ENCODE measurements at places on chromosomes 6 and 20. TPM values are rescaled to one million over a fixed set of nuclear protein-coding genes. Genes with fewer than 3 reads are reported as not detected.

Gene VIP
- total RNA-seq, result 0.15 TPM

Gene EBF4
- 8.9 TPM for total RNA-seq

DNA sequence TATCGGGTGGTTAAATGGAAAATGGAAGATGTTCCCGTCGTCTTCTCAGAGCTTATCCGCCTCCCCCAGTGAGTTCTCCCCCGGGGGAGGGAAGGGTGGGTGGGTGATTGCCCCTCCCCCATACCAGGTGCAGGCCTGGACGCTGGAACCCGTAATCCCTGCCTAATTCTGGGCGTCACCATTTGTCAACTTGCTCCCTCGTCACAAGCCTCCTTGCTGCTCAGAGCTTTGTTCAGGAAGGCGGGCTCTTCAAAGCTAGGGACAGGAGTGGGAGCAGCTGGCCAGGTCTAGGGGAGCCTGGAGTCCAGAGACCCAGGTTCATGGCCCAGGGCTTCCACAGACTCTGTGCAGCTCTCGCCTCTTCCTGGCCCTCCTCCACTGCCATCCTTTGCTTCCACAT, 25.6 kb downstream of the CDH22 start:
- DNase-seq, result no peak

DNA sequence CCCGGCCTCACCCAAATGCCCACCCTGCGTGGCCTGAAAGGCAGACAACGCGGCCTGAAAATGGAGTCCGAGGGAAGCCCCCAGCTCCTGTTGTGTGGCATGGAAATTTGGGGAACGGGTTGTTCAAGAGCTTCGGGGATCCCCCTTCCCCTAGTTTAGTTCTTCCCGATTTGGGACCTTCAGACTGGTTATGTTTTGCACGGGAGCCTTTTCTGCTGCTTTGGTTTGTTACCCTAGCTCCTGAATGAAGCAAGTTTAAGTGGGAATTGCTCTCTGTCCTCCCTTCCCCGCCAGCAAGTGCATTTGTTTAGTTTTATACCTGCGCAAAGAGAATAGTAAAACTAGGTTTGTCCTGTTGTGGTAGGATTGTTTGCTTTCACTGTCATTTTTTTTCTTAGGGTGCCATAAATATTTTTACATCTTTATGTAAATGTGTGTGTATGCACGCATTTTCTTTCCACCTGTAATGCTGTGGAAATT, 604 bp downstream of the SH3BGRL2 start:
- DNase-seq, result no peak

DNA sequence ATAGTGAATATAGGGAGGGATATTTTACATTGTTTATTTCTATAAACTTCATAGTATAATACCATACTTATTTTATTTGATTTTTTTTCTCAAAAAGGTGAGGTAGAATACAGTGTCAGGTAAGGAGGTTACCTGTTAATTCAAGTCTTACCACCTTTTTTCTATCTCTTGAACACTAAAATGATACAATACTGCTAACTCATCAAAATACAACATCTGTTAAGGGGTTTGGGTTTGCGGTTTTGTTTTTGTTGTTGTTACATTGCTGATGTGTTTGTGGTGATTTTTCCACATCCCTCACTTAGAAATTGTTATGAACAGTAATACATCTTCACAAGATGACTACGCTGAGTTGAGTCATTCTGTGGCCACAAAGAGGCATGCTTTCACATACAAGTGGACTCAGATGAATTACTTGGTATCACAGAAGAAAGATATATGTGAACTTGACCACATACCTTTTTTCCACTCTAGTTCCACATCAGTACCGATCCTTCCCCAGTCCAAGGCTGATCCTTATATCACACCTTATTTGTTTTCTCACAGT, 139.4 kb upstream of the ID4 start:
- no peak for DNase-seq

Gene DUSP15
- 0.38 TPM for total RNA-seq

- DNase-seq, result no peak
These were observed 247.8 kb downstream of the FNDC1 start for GRCh38 chr6:159416891-159417560.

Gene HLA-DOB
- not detected for total RNA-seq

Gene ASIP
- total RNA-seq, result 0.55 TPM

- DNase-seq, result no peak
These were observed 108.8 kb upstream of the SCGN start for GRCh38 chr6:25542984-25543910.

Gene GPX5
- not detected for total RNA-seq

GRCh38 chr6:101393251-101393828, at the start of gene GRIK2:
Gene GRIK2 (plus strand): TSS chr6:101393708.
- DNase-seq, result no peak

Gene DLK2
- not detected for total RNA-seq

Gene COL9A3
- total RNA-seq, result 4.0 TPM

GRCh38 chr20:24245094-24245493, 224.3 kb upstream of the SYNDIG1 start:
- no peak for DNase-seq

DNA sequence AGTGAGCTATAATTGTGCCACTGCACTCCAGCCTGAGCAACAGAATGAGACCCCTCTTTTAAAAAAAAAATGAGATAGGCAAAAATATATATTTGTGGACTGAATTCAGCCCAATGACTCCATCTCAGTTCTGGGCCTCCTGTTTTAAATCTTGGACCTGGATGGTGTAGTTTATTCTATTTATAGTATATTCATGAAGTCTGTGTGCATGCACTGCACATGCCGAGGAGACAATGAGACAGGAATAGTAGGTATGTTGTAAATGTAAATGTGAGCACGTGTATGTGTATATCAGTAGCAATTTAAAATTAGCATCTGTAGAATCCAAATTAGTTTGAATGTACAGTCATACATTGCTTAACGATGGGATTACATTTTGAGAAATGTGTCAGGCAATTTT, 91.0 kb downstream of the TBC1D7 start:
- no peak for DNase-seq

Gene VSX1
- 0.18 TPM for total RNA-seq

- DNase-seq, result peak; percentile 74
These were observed 886 bp downstream of the SDCBP2 start for GRCh38 chr20:1327827-1328679.

DNA sequence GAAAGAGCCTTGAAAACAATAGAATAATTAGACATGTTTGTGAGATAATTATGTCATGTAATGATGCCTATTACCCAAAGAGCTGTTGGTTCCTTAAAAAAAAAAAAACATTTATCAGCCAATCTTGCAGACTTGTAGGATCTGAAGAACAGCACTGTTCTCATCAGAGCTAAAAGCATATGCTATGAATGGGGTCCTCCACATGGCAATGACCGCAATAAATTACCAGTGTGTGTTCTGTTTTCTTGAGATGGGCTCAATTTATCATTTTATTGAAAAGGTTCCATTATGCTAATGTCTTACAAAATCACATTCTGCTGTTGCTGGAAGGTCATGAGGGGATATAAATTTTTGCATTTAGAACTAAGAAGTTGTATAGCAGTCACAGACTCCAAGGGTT, 484.7 kb downstream of the PRKN start:
- no peak for DNase-seq

Gene PPP1R10
- total RNA-seq, result 49.8 TPM

DNA sequence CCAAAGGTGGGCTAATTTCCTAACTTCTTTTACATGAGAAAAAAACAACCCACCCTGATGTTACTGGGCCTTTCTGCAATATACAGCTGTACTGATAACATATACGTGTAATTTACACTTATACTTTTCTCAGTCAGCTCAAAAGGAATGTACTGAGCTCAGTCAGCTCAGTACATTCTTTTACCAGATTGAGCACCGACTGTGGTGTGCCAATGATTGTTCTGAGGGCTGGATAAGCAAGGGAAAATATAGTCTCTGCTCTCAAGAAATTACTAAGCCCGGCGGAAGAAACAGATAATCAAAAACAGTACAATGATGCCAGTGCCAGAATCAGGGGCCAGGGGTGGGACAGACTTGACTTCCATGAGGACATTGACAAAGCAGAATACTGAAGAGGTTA, 10.0 kb upstream of the BLOC1S5 start:
- DNase-seq, result no peak

Gene PHF3
- total RNA-seq, result 23.2 TPM

DNA sequence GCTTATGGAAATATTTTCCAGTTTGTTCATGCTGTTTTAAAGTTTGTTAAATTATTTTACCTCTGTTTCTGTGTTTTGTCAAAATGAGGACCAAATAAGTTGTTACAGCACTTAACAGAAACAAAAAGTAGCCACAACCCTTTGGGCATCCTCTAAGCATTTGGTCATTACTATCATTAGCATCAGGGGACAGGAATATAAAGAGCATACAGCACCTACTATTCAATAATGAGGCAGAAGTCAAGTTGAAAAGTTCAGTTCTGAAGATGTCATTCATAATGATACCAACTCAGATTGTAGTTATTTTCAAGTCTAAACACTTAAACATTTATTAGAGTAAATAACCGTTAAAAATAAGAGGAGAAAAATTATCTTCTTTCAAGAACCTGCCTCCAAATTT, 862.3 kb upstream of the FLRT3 start:
- DNase-seq, result no peak

Gene TRIM40
- not detected for total RNA-seq

Gene EYS
- total RNA-seq, result 1.3 TPM

DNA sequence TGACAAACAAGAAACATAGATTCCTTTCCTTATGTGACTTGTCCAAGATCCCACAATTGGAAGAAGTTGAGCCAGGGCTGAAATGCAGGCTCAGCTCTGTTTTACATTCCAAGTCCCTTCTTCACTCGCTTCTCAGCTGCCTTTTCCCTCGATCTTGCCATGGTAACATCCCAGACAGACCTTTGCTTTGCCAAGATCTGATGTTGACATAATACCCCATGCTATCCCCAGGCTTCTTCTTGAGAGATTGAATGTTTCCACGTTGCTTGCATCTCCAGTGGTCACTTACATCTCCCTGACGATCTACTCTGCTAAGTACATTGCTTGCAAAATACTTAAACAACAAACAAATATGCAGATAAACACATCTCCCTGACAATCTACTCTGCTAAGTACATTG, 63.5 kb downstream of the TBXT start:
- no peak for DNase-seq

- no peak for DNase-seq
These were observed 85.7 kb upstream of the DOK5 start for GRCh38 chr20:54389596-54390280.

Gene MYL9
- 22.8 TPM for total RNA-seq

- DNase-seq, result no peak
These were observed 70.6 kb downstream of the SMPDL3A start for GRCh38 chr6:122859676-122860075.

DNA sequence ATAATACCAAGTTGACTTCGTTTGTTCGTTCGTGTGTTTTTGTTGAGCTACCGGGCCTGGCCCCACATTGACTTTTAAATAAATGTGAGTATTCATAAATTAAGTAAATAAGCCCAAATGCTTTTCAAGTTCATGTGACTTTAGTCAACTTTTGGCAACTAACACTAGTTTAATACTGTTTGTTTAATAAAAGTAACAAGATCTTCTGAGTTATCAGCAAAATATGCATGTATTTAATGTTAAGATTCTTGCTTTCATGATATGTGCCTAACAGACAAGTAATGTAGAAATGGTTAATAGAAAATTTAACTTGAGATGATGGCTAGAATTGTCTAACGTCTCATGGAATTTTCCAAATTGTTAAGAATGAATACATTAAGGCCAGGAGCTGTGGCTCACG, 38.7 kb upstream of the ECI2 start:
- DNase-seq, result no peak

DNA sequence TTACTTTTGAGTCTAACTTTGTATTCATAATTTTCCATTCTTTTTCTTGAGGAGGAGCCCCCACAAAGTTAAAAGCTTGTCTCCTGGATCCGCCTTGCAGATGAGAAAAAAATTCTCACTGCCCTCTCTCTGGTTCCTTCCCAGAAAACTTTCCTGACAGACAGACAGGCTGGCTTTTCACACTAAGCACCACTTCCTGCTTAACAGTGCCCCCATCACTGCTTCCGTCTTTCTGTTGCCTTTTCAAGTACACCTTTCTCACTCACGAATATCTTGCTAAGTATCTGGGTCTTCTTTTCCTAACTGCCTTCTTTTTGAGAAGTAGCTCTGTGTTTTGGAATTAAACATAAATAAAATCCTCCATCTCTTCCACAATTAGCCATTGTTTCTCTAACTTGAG, 19.8 kb upstream of the LMBRD1 start:
- no peak for DNase-seq

Gene MCCD1
- not detected for total RNA-seq

- DNase-seq, result no peak
These were observed 8.9 kb upstream of the LPIN3 start for GRCh38 chr20:41331731-41332130.

DNA sequence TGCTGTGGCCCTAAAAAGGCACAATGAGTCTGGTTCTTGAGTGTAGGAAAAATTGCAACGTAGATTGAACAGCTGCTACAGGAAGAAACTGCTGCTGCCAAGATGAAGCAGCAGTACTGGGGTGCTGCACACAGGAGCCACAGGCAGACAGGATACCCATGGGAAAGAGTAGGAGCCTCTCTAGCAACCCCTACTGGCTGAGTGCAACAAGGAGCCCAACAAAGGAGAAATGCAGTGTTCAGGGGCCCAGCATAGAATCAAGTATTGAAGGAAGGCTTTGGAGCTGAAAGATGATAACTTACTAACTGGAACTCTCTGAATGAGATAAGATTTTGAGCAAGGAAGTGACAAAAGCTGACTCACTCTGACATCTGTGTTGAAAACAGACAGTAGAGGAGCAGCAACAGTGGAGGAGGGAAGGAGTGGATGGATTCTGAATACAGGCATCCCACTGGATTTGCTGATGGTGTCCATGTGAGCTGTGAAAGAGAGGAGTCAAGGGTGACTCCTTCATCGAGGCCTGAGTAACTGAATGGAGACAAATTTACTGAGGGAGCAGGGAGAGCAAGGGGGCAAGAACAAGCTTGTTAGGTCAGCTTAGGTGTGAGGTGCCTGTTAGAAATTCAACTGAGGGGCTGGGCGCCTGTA, 534.7 kb upstream of the JARID2 start:
- no peak for DNase-seq

GRCh38 chr6:119476554-119476953, 127.0 kb upstream of the MAN1A1 start:
- no peak for DNase-seq

Gene PMEPA1
- total RNA-seq, result 5.2 TPM
